Activated CD4-positive, alpha-beta T cell treated with anti-CD3 and anti-CD28 coated beads, Interleukin-2, amount 50 U/mL, for 4 hours (primary cell): ENCODE measurements at places on chromosomes 6 and 20.

DNA sequence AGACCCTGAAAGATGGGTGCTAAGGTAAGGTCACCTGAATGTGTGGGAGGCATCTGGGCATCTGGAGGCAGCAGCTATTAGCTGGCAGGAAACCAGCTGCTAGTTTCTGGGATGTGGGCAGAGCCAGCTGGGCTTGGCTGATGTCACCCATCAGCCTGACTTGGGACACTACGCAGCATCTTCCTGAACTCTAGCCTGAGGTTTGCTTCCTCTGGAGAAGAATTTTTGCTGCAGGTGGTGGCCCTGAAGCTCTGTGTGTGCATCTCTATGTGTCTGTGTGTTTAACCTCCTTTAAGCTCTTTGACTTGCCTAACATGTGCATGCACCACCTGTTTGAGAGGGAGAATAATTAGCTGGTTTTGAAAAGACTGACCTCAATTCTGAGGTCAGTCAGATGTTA lies 465.1 kb upstream of the CHD6 start:
- DNase-seq = no peak

DNA sequence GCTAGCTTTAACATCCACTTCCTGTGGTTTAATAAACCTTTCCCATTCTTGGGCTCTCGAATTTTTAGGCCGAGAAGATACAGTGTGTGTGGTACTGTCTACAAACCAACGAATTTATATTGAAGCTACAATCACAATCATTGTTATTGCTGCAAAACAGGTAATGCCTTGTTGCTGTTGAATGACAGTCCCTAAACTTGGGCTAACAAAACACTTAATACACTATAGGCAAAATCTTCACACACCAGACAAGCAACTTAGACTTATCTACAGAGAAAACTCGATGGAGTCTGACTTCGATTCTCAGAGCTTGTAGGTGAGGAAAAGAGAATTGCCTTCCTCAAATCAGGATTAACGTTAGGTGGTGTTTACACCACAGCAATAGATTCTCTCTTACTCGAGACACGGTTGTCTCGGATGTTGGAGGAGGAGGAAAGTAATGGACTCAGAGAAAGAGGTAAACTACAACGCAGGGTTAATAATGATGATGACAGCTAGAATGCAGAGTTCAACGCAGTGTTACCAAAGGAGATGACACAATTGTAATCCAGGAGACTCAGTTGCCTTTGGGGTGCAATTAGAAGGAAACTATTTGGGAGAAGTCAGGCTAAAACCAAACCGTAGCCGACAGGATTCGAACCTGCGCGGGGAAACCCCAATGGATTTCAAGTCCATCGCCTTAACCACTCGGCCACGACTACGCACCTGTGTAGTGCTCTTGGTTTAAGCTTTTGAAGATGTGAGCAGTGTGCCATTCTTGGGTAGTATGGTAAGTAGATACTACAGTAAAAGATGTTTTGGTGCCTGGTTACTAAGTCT lies 32.5 kb upstream of the ZNF184 start:
- DNase-seq = peak; percentile 19

GRCh38 chr6:85405175-85405852 lies 44.6 kb upstream of the NT5E start:
- DNase-seq = no peak

- no peak for DNase-seq
Measured at GRCh38 chr6:27275025-27275956, 27.8 kb downstream of the PRSS16 start.

- DNase-seq = no peak
Measured at GRCh38 chr20:48571949-48572847, 255.6 kb downstream of the PREX1 start.

DNA sequence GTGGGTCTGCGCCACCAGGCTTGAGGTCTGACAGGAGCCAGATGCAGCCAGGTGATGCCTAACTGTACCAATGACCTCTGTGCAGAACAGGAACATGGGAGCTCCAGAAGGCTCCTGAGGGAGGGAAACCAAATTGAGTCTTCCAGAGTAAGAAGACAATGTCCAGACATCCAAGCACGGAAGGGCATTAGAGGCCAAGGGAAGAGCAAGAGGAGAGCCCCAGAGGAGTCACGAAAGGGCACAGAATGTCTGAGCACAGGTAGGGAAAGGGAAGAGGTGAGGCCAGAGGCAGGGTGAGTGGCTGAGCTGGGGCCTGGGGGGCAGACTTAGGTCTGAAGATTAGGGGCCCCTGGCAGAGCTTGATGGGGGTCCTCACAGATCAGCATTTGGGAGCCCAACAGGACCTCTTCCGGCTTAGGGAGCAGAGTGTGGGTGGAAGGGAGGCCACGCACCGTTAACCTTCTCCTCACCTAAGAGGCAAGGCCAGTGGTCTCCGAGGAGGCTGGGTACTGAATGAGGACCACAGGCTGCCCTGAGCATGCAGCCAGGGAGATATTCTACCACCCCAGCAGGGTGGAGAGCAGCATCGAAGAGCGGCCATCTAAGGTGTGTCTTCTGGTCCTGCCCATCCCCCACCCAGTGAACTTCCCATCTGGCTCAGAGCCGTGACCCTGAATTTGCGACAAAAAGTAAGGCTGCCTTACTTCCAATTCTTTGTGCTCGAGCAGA lies 41.7 kb downstream of the RRBP1 start:
- DNase-seq = no peak

- no peak for DNase-seq
Measured at GRCh38 chr6:54899986-54900385, 53.4 kb downstream of the FAM83B start.
